ENCODE measurements at places on chromosomes 2 and 18. TPM values are rescaled to one million over a fixed set of nuclear protein-coding genes. Genes with fewer than 3 reads are reported as not detected.

DNA sequence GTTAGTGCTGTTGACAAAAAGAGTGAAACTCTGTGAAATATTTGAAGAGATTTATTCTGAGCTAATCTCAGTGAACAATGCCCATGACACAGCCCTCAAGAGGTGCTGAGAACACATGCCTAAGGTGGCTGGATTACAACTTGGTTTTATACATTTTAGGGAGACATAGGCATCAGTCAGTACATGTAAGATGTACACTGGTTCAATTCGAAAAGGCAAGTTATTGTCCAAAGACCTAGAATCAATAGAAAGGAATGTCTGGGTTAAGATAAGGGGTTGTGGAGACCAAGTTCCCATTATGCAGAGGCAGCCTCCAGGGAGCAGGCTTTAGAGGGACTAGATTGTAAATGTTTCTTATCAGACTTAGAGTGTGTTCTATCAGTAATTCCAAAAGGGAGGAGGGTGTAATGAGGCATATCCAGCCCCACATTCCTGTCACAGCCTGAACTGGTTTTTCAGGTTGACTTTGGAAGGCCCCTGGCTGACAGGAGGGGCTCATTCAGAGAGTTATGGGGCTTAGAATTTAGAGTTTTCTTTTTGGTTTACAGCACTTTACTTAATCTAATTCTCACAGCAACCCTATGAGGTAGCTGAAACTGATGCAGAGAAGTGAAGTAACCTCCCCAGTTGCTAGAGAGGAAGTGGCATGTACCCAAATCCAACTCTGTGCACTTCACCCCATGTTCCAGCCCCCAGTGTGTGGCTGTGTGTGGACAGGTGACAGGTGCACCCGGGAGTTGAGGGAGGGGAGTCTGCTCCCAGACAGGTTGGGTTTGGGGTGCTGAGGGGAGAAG, 28.3 kb upstream of the ASAP2 start:
- DNase-seq, result no peak

GRCh38 chr2:156077041-156077742, 255.3 kb downstream of the NR4A2 start:
- DNase-seq, result no peak

DNA sequence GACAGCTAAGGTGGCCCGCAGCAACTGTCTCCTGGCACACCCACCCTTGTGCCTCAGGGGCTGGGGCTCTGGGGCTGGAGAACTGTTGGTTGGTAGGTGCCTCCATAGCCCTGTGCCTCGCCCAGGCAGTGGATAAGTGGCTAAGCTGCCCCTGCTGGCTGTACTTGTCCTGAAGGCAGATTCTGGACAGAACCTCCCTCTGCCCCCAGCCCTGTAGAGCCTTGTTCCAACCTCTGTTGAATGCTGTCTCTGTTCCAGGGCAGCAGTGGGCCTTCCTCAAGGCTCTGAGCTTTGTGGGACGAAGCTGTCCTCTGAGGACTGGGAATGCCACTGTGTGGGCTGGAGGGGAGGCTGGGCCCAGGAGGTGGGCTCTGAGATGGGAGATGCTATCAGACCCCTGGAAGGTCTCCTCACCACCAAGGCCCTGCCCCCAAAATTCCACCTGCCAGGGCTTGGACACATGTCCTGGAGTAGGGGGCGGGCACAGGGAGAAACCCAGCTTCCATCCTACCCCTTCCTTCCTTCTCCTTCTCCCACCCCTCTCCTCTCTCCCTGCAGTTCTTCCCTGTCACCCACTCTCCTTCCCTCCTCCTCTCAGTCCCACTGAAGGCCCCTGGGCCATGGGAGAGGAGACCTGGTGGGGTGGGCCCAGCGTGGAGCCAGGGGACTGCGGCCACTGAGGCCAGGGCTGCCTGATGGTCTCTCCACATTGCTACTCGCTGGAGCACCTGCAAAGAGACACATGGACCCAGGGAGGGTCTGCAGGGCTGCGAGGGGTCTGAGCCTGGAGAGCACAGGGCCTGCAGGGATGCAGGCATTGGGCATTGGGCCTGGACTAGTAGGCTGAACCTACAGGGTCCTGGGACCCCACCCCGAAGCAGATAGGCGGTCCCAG, 1.7 kb upstream of the PDCD1 start:
- no peak for DNase-seq

DNA sequence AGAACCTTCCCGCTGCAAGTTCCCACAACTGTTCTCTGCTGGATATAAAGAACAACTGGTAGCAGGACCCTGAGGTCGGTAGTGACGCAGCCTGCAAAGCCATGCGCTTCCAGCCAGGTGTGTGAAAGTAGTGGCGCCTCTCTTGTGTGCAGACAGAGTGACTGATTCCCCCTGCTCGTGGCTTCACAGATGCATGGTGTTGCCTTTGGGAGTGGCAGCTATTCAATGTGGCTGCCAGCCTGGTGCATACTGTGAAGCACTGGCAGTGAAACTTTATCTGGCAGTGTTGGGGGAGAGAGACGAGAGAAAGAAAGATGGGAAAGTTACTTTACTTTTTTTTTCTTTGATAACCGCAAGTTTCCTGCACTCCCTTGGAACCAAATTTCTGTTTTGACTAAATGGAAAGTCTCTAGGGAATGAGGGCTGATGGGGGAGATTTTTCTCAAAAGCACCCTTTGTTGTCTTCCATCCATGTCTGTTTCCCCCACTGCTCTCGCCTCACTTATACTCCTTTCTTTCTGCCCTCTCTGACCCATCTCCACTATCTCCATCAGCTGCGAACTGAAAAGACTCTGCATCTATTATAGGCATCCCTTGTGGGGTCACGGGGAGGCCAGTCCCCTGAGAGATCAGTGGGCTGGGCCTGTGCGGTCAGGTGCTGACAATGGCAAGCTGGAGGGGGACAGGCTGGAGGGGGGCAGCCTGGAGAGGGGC, 90.0 kb upstream of the TNP1 start:
- DNase-seq, result no peak

DNA sequence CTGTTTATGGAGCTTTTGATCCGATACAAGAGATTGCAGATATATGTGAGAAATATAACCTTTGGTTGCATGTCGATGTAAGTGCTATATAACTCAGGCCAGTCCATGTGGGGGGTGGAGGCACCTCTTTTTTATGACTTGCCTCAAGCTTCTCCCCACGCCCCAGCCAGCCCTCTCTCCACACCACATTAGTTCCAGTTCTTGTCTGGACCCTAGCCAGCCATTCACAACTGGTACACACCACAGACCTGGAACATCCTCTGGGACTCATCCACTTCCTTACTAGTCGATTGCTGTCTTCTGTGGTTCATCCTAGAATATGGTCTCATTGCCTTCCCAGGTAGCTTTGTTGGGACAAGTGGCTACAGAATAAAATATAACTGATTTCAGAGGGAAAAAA, 31.0 kb downstream of the GAD1 start:
- no peak for DNase-seq

- no peak for DNase-seq
These were observed 85.4 kb upstream of the CABLES1 start for GRCh38 chr18:23049698-23050373.

GRCh38 chr2:168566974-168567665, 111.0 kb downstream of the CERS6 start:
- DNase-seq, result no peak

- no peak for DNase-seq
These were observed 3.5 kb downstream of the CTDP1 start for GRCh38 chr18:79682894-79683625.

- DNase-seq, result no peak
These were observed 96.7 kb upstream of the ACKR3 start for GRCh38 chr2:236472720-236473495.

DNA sequence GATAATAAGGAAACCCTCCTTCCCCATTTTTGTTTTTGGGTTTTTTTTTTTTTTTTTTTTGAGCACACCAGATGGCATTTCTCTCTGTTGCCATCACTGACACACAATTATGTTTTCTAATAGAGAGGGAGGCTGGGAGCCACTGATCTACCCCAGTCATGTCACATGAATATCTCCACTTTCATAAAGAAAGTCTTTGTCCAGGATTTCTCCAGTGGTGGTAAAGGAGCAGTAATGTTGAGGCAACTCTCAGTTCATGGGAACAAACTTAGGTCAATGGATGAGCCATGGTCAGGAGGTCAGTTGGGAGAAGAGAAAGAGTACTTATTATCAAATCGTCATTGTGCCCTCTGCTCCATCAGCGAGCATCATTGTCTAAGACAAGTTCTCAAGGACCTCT, 603.7 kb downstream of the ARHGAP15 start:
- DNase-seq, result no peak

- DNase-seq, result no peak
These were observed 725 bp downstream of the SLC66A2 start for GRCh38 chr18:79950515-79951341.

DNA sequence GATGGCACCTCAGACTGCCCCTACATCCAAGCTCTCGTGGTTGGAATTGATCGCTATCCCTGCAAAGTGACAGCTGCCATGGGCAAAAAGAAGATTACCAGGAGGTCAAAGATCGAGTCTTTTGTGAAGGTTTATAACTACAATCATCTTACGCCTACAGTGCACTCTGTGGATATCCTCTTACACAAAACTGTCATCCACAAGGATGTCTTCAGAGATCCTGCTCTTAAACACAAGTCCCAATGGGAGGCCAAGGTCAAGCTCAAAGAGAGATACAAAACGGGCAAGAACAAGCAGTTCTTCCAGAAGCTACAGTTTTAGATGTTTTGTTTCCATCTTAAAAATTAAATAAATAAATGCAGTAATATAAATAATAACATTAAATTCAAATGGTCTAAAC, 45.4 kb downstream of the INO80D start:
- no peak for DNase-seq

- DNase-seq, result no peak
These were observed 116.9 kb downstream of the AGAP1 start for GRCh38 chr2:235610696-235611257.

DNA sequence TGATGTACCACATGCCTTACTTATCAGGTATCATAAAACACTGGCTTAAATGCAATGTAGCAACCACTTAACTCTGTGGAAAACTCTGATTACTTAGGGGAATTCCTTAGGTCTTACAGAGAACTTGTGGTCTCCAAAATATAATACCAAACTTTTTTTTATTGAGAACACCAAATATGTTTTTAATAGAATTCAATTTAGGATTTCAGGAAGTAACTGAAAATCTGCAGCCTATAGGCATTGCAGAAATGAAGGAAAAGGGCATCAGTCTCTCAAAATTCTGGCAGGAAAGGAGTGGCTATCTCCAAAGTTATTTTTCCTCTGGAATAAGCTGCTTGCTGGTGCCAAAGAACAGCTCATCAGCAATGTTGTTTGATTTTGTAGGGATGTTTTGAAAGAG, 105.3 kb upstream of the UGP2 start:
- no peak for DNase-seq

GRCh38 chr2:8148260-8149006, 533.4 kb upstream of the ID2 start:
- no peak for DNase-seq

DNA sequence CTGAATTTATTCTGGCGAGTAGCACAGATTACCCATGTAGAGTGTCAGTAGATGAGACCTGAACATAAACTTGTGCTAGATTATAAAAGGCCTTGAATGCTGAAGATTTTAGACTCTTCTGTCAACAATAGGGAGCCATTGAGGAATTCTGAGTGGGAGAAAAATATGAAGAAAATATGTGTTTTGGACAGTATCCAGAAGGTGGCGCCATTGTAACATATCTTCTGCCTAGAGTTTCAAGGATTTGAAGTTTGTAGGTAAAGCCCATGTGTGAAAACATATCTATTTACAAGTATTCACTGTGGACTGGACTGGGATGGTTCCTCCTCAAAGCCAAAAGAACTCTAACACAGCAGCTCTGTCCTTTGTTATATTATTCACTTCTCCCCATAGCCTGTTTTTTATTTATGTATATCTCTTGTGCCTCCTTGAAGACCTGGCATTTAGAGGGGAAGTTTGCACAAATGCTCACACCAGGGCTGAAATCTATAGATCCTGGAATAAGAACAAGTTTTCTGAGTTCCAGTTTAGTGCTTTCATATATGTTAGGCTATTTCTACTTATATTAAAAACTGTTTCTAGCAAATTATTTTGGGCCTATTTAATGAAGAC, 124.9 kb downstream of the RDH14 start:
- DNase-seq, result peak; percentile 50

- DNase-seq, result peak; percentile 77
These were observed 222.1 kb downstream of the MTX2 start for GRCh38 chr2:176491172-176491904.

DNA sequence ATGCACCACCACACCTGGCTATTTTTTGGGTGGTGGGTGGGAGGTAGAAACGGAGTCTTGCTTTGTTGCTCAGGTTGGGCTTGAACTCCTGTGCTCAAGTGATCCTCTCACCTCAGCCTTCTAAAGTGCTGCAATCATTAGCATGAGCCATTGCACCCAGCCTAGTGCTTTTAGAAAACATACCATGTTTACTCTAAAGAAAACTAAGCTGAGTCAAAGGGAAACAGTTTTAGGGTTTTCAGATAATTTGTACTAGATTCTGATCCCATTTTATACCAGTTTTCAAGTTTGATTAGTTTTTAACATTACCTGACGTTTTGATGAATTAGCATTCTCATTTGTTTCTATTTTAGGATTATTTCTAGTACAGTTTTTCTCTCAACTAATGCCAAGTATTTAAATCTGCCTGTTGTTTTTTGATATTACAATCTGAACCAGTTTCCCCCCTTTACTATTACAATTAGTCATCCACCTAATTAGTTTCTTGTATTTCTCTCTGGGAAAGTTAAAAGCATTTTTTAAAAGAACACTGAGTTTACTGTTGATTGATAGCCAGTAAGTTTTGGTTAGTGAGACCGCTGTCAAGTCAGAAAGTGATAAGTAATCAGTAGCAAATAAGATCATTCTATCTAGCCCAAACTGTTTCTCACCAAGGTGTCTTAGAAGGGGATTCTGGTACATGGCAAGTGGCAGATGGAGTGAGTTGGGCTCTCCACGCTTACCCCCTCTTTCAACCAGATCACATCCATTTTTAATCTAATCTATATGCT, 24.2 kb upstream of the TBR1 start:
- DNase-seq, result no peak

DNA sequence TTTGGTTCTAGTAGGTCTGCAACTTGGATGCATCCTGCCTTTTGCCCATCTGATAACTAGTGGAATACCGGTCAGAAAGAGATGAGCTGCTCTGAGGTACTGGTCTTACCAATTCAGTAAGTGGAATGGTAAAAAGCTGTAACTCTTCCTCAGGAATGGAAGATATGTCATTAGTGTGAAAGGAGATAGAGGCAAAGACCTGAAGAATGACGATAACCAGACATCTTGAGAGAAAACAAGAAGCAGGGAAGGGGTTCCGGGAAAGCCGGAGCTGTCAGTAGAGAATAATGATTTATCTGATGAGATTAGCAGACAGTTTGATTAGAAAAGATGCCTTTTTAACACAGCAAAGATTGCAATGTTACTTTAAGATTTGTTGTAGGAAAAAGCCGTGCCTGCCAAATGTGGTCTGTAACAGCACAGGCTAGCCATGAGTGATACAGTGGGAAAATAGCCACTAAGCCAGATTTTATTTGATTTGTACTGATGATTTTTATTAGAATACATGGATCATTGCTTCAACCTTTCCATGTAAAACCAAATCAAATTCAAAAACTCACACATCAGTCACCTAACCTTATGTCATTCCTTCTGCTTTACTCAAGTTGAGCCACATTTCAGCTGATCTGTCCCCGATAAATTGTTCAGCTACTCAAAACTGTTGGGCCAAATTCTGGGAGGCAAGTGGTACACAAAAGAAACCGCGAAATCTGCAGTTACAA, 110.0 kb downstream of the TCF4 start:
- no peak for DNase-seq

- DNase-seq, result no peak
These were observed 91.4 kb upstream of the AQP4 start for GRCh38 chr18:26956863-26957262.

CDH7 gene
- total RNA-seq, result not detected

TMEM163 gene
- not detected for total RNA-seq

FKBP1B gene
- total RNA-seq, result 6.4 TPM

ALPG gene
- total RNA-seq, result not detected

ATP5F1A gene
- total RNA-seq, result 205 TPM

IHH gene
- not detected for total RNA-seq

ABCB11 gene
- total RNA-seq, result not detected

SP140L gene
- total RNA-seq, result 14.1 TPM

All from uterus (tissue), 4 donors.